ENCODE measurements at places on chromosomes 13 and 19.

DNA sequence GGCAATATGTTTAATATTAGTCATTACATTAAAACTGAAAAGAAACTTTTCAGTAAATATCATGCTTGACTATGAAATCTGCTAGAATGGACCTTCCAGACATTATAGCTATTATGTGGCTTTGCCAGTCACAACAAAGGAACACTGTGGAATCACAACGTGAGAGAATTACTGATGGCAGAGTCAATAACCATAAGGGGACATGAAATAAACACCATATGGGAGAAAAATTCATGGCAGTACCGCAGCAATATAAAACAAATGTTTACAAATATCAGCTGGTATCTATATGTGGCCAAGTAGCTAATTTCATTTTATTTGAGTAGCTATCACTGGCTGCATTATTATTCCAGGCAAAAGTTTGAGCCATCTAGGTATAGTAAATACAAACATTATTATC, 1818.6 kb downstream of the PCDH9 start:
- DNase-seq = no peak

DNA sequence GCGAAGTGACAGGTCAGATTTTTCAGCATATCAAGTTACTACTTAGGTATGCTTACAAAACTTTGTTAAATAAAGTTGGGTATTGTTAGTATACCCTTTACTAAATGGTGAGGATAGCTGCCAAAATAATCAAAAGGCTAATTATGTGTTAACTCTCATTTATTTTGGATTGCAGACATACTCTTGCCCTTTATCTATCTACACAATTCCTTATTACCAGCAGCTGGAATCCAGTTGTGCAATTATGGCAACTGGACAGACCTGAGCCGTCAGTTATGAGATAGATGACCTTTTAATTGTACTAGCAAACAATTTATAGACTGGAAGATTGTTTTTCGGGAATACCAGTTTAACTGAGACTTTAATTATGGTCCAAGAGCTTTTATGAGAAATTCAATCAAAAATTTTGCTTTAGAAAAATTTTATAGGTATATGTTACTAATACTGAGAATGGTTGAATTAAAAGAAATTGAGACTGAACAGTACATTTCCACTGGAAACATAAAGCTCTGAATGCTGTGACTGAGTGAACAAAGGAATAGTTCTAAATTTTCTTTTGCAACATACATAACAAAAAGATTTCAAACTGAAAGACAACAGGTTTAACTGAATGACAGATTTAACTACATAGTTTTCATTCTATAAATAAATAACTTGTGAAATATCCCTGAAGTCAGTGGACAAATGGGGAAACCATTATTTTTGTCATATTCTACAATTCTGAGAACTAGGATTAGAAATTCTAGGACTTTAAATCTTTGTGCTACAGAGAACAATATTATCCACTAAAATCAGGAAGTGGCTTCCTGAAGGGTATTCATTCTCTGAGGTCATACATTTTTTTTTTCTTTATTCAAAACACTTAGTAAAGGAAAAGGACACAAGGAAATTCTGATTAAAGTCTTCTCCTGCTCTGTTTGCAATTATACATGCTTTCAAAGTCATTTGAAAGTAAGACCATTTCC, 97.4 kb downstream of the ZC3H13 start:
- no peak for DNase-seq

GRCh38 chr19:14916848-14917247, 24.4 kb upstream of the OR7C2 start:
- DNase-seq = no peak

DNA sequence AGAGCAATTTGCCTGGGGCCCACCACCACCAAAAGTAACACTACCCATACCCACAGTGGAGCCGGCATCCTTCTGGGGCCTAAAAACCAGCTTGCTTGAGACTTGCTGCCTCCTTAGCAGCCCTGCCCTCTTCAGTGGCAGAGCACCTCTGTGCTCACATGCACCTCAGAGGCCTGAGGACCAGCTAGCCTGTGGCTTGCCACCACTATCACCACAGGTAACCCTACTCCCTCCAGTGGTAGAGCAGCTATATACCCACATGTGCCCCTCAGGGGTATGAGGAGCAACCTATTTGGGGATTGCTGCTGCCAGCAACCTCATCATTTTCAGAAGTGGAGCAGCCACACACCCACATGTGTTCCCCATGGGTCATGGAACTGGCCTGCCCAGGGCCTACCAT, 111.4 kb upstream of the SPRY2 start:
- no peak for DNase-seq

Measured in GM04504 (cell line).